ENCODE measurements at places on chromosomes 7 and 10. TPM values are rescaled to one million over a fixed set of nuclear protein-coding genes. Genes with fewer than 3 reads are reported as not detected.

The HTR5A gene
- not detected for total RNA-seq

The IL15RA gene
- total RNA-seq = 2.3 TPM

The UBN2 gene
- 2.5 TPM for total RNA-seq

The CYP51A1 gene
- 56.7 TPM for total RNA-seq

The SPOCK2 gene
- 0.29 TPM for total RNA-seq

The MSMB gene
- not detected for total RNA-seq

The CFTR gene
- not detected for total RNA-seq

The FLNC gene
- total RNA-seq = 3.4 TPM

The MLLT10 gene
- 29.9 TPM for total RNA-seq

The SORBS1 gene
- 0.68 TPM for total RNA-seq

The HSPA12A gene
- total RNA-seq = 9.8 TPM

The SPDYE16 gene
- total RNA-seq = 0.10 TPM

The GHRHR gene
- not detected for total RNA-seq

The SPDYE5 gene
- not detected for total RNA-seq

The AS3MT gene
- total RNA-seq = 3.2 TPM

The CTNNA3 gene
- not detected for total RNA-seq

The MBL2 gene
- total RNA-seq = not detected

The CPXM2 gene
- not detected for total RNA-seq

The PNLIPRP3 gene
- 0.03 TPM for total RNA-seq

The DDX56 gene
- 112 TPM for total RNA-seq

The ATP6V0A4 gene
- total RNA-seq = 0.22 TPM

The HYAL4 gene
- not detected for total RNA-seq

The CXCL12 gene
- total RNA-seq = 0.25 TPM

The PIP4K2A gene
- 19.9 TPM for total RNA-seq

The CFAP46 gene
- total RNA-seq = 1.2 TPM

The CLDN3 gene
- total RNA-seq = 3.6 TPM

The ACSM6 gene
- total RNA-seq = not detected

The EVX1 gene
- total RNA-seq = 0.18 TPM

Data from A549 treated with AZD2906 at 1 μM for 4 hours (cell line).